Suppressor macrophage (primary cell): ENCODE measurements at places on chromosomes 2 and 18.
A peak's percentile ranks its signal among the peaks of the same experiment; 100 is the strongest.

DNA sequence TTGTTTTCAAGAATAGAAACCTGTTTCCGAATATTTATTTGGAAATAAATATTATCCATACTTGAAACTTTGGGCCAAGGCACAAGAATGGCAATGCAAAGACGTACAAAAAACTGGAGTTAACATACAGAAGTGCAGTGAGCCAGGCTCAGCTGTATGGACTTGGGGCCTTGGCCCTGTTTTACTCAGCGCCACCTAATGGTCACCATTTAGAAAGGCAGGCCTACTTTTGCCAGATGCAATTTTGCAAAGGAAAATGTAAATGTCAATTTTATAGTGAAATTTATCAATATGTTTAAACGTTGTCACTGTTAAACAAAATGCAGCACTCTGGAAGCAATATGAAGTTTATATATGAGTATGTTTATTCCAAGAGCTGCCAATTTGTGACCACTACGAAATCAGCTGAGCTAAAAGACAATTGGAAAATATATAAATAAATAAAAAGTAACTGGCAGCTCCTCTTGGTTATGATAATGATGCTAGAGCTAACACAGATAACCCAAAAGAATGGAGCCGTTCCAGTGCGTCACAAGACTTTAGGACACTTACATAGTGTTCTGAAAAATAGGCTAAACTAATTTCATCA is 155.0 kb downstream of the ARHGAP15 start:
- peak; percentile 46 for DNase-seq

DNA sequence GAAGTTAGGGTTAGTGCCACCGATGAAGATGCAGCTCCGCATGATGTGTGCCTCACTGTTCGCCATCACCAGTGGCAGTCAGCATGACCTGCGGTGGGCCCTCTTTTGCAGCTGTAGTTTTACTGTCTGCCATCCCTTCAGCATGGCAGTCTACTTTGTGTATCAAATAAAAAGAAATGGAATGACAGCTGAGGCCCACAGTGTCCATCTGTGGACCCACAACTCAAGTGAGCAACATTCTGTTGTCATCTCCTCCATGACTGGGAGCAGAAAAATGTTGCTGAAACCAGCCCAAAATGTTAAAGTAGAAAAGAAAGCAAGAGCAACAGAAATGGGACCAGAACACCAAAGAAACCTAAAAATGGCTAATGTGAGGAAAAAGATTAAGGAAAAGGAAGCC is 128.7 kb downstream of the MEP1B start:
- DNase-seq, result no peak

GRCh38 chr2:116513991-116514390 is 1300.5 kb upstream of the DDX18 start:
- DNase-seq, result no peak

- no peak for DNase-seq
These were observed 150.5 kb downstream of the MBP start for GRCh38 chr18:76982038-76982437.

DNA sequence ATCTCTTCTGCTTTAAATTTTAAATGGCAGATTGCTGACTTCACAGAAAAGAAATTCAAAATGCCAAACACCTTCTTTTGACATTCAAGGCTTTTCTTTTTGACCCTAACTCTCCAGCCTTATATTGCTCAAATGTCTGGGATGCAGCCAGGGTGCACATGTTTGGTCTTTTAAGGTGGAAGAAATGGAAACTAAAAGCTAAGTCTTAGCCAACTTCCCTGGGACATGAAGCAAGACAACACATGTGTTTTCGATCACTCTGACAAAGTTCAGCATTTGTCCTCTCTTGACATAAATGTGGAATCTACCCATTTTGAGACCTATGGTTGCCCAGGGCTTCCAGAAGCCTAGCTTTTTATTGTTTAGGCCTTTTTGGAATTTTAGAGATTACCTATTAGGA is 161.6 kb downstream of the RDH14 start:
- DNase-seq, result no peak

DNA sequence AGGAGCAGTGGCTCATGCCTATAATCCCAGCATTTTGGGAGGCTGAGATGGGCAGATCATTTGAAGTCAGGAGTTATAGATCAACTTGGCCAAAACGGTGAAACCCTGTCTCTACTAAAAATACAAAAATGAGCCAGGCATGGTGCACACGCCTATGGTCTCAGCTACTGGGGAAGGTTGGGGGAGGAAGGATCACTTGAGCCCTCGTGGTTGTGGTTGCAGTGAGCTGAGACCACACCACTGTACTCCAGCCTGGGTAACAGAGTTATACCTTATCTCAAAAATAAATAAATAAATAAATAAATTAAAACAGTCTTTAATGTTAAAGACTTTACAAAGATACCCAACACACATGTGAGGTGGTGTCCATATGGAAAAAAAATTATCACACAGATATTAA is 134.0 kb downstream of the C2orf74 start:
- DNase-seq, result no peak

DNA sequence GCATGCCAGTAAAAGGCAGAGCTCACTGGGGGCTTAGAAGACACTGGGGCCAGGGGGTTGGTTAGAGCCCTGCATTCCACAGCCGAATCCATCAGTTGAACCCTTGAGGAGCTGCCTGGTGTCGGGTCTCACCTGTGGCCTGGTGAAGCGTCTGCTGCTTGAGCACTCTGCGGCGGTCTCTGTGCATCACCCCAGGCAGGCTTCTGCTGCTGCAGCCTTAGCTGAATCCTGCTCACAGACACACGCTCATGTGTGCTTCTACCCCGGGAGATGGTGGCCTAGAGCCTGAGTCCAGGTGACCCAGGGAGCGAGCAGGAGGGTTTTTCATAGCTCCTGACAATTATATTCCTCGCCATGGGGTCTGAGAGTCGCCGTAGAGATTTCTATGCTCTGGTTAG is 192.1 kb downstream of the MGAT5 start:
- no peak for DNase-seq

- DNase-seq, result no peak
These were observed 94.2 kb downstream of the CD8B2 start for GRCh38 chr2:106581328-106581727.

GRCh38 chr18:7089369-7089768 is 28.2 kb downstream of the LAMA1 start:
- DNase-seq, result no peak

GRCh38 chr18:10669441-10670100 is 143.7 kb downstream of the NAPG start:
- peak; percentile 4 for DNase-seq

DNA sequence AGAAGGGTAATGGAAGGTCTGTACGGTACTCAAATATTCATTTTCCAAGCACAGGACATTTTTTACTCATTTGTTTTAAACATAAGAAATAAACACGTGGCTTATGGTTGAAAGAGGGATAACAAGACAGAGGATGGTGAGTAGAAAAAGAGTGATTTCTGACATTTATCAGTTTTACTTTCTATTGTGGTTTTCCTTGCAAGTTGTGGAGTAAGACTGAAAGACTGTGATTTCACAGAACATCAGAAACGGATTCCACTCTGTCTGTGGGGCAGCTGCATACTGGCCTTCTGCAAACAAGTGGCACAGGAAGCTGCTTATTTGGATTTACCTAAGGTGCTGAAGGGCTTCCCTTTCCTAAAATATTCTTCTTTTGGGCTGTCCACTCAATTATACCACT is 122.2 kb upstream of the ITGB6 start:
- DNase-seq, result no peak

GRCh38 chr2:200044453-200044852 is 89.1 kb downstream of the MAIP1 start:
- DNase-seq, result no peak

DNA sequence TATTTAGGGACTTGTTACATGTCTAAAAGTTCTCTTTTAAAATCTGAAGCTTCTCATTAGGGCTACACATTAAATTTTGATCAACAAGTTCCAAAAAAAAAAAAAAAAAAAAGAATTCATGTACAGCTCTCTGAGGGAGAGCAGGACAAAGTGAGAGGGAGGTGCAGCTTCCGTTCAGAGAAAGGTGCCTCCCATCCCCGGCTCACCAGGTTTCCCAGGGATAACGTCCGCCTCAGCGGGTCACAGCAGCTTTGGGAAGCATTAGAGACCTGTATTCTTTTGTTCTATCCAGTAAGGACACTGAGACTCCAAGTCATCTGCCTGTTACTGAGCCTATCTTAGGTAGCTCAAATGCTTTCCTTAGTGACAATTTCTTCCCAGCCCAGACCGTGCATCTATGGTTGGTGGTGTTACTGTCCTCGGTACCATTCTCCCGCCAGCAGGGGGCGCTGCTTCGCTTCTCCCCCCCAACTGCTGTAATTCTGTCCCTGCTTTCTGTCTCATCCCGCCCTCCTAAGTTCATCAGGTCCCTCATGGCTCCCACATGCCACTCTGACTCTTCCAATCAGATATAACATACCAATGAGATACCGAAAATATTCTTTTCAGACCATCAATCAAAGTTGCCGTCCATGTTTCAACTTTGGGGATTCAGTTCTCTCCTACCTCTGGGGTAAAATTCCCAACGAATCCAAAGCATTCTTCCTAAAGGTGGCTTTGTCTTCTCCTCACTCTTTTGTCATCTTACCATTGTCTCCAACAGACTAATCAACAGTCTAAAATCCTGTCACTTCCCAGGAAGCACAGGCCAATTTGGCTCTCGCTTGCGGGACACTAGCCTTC is 466.5 kb downstream of the METTL4 start:
- DNase-seq, result peak; percentile 80

DNA sequence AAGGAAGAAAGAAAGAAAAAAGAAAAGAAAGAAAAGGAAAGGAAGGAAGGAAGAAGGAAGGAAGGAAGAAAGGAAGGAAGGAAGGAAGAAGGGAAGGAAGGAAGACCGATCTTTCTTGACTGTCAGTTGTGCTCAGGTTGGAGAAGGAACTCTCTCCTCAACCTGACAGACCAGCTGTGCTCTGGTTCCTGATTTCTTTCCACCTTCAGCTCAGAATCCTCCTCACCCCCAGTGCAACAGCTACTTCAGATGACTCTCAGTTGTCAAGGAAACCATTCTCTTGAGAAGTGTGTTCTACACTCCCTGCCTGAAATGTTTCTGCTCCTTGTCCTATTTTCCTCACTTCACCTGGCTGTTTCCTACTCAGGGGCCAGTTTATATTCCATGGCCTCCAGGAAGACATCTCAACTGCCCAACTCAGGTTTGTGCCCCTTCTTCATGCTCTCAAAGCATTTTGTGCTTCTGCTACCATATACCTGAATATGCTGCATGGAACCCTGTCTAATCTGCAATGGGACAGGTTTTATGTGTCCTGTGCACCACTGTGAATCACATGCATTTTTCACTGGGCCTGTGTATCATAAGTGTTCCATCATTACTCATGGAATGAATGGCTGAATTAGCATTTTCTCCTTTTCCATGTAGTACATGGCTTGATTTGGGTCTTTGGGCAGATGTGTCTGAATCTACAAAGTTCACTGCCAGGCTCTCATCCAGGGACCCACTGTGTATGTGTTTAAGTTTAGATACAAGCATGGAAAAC is 32.8 kb upstream of the DOCK10 start:
- DNase-seq, result no peak

GRCh38 chr2:68994864-68995263 is 18.1 kb upstream of the ANTXR1 start:
- peak; percentile 54 for DNase-seq

- no peak for DNase-seq
These were observed 33.1 kb downstream of the SS18 start for GRCh38 chr18:26057344-26057773.

GRCh38 chr2:73210019-73210418 is 4.0 kb upstream of the SMYD5 start:
- no peak for DNase-seq

- no peak for DNase-seq
These were observed 5.9 kb upstream of the ATP5MC3 start for GRCh38 chr2:175187378-175187777.

- DNase-seq, result no peak
These were observed 151.9 kb downstream of the CD226 start for GRCh38 chr18:69795791-69796190.

- DNase-seq, result no peak
These were observed 66.4 kb downstream of the MCFD2 start for GRCh38 chr2:46849046-46849715.

- peak; percentile 36 for DNase-seq
These were observed 46.3 kb upstream of the VIT start for GRCh38 chr2:36650031-36650829.

DNA sequence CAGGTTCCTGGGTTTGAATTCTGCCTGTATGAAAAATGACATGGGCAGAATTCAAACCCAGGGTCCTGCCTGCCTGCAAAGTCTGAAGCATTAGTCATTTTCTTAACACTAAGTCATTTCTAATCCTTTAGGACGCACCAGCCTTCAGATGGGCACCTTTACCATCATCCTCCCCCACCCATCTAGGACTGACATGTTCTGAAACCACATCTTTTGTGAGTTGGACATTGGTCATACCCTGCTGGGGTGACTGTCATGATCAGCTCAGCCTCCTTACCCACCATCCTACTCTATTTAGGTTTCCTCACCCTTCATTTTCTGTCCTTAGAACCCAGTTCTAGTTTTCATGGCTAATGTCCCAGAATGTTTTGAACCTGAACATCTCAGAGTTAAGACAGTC is 104.9 kb downstream of the TRIB2 start:
- DNase-seq, result no peak

DNA sequence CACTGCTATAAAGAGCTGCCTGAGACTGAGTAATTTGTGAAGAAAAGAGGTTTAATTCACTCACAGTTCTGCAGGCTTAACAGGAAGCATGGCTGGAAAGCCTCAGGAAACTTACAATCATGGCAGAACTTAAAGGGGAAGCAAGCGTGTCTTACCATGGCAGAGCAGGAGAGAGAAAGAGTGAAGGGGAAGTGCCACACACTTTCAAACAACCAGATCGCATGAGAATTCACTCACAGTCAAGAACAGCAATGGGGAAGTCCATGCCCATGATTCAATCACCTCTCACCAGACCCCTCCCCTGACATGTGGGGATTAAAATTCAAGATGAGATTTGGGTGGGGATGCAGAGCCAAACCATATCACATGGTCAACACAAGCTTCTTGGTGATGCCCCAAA is 34.7 kb upstream of the CDK5R2 start:
- peak; percentile 19 for DNase-seq

DNA sequence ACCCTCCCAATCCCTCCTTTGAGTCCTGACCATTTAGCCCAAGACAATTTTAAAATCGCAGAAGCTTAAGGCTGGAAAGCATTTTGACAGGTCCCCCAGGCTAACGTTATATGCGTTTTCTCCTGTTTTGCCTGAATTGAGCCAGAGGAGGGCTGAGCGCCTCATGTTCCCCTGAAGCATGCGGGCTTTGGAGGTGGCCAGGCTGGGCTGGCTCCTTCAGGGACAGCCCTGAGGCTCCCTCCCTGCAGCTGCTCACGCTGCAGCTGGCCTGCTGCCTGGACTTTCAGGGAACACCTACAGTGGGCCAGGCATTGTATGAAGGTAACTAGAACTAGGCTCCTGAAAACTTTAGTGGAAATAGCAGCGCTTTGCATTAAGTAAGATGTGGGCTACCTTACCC is 179.2 kb downstream of the ACKR3 start:
- DNase-seq, result peak; percentile 34
